HCEC 1CT (cell line): ENCODE measurements at places on chromosomes 4 and X.

DNA sequence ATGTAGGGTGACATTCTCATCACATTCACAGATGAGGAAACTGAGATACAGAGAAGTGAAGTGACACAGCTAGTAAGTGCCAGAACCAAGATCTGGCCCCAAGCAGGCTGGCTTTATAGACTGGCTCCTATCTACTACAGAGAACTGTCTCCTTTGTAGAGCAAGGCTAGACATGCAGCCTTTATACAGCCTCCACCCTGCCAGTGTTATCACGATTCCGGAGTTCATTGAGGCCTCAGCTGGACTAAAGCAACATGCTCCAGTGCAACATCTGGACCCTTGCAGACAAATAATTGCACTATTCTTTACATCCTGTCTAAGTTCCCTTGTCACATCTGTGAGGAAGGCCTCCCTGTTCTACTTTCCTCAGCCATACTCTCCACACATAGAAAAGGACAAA is 58.0 kb upstream of the XIAP start:
- no peak for DNase-seq

DNA sequence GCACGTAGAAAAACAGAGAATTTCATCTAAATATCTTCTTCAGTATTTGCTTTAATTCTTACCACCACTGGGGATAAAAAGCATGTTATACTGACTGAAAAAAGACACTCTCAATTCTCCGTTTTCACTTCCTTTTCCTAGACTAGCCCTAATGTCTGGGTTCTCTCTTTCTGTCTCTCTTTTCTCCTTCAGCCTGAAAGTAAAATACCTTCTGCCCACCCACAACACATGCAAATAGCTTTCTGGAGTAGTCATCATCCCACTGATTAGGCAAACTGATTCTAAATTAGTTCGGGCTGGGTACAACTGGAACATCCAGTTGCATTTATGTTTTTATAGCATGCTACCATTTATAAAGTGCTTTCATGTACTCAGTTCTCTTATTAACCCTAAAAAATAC is 142.4 kb upstream of the ANKRD50 start:
- peak; percentile 1 for DNase-seq

DNA sequence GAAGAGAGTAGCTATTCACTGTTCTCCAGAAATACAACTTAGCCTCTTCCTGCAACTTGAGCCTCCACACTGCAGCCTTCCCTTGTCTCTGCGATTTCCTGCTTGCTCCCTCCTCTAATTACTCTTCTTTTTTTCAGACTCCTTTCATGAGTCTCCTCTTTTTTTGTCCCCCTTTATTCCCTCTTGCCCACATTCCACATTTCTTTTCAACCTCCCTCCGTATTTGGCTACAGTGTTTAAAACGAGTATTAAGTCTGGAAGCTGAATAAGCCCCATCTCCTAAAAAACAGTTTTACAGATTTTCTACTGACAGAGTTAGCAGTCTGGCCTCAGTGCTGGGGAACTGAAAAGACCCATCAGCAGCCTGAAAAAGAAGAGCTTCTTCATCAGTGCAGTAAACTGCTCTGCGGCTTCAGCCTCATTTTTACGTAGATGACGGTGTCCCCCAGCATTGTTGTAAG is 141.5 kb downstream of the TENM3 start:
- DNase-seq, result no peak

GRCh38 chrX:21266949-21267348 is 107.3 kb upstream of the CNKSR2 start:
- DNase-seq, result no peak

GRCh38 chr4:141921293-141921692 is 284.9 kb downstream of the IL15 start:
- no peak for DNase-seq

- DNase-seq, result no peak
These were observed 91.4 kb downstream of the UNC5C start for GRCh38 chr4:95457353-95457752.

GRCh38 chr4:122776916-122777315 is 44.4 kb downstream of the BBS12 start:
- DNase-seq, result no peak

GRCh38 chrX:44785652-44786051 is 58.2 kb upstream of the DUSP21 start:
- DNase-seq, result peak; percentile 85

GRCh38 chr4:52099860-52100461 is 48.9 kb downstream of the SPATA18 start:
- no peak for DNase-seq

DNA sequence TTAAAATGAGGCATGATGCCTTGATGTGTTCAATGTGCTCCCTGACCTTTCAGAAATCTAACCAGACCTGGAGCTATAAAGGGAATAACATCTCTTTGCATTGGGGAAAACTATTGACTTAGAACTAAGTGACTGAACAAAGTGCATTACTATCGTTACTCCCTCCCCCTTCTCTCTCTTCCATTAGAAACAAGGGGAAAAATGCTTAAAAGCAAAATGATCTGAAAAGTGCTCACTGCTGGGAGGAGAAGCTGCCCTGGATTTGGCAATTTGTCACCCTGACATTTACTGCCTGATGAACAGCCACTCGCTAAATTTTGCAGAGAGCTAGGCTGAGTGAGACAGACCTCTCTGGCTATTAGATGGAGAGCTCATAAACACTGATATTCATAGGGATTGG is 48.6 kb upstream of the PARM1 start:
- no peak for DNase-seq

GRCh38 chr4:42398171-42398870 is 1.0 kb downstream of the SHISA3 start:
- no peak for DNase-seq

GRCh38 chrX:70411475-70411874 is 11.6 kb upstream of the GDPD2 start:
- no peak for DNase-seq

DNA sequence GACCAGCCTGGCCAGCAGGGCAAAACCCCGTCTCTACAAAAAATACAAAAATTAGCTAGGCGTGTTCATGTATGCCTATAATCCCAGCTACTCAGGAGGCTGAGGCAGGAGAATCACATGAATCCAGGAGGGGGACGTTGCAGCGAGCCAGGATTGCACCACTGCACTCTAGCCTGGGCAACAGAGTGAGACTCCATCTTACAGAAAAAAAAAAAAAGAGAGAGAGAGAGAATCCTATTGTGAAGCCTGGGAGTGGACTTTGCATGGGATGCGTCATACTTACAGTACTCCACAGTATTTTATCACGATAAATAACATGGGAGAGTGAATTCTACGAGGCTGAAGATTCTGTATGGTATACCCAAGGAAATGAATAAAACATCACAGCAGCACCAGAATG is 139.6 kb downstream of the AASDH start:
- no peak for DNase-seq

GRCh38 chr4:132062611-132063239 is 1086.4 kb upstream of the PCDH10 start:
- no peak for DNase-seq

DNA sequence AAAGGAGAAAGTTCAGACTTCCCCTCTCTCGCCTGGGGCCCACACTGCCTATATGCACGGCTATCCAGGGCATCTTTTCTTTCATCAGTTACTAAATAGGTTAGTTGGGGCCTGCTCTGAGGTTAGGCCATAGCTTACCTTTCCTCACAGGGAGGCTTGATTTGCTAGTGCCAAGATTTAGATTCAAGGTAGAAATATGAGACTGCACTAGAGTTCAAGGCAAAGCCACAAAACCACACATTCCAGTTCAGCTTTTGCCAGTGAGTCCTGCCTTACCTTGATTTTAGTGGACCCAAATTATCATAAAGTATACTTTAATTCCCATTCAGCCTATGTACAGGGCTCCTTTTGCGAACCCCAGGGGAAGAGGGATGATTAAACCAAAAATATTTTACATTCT is 762.8 kb downstream of the PDHA2 start:
- DNase-seq, result no peak

GRCh38 chr4:141538001-141538400 is 98.4 kb upstream of the IL15 start:
- DNase-seq, result no peak

- DNase-seq, result no peak
These were observed 448.9 kb upstream of the AMOT start for GRCh38 chrX:113289503-113289902.

GRCh38 chr4:81634766-81635549 is 163.3 kb upstream of the RASGEF1B start:
- no peak for DNase-seq
